ENCODE measurements at places on chromosomes 5 and 9.

DNA sequence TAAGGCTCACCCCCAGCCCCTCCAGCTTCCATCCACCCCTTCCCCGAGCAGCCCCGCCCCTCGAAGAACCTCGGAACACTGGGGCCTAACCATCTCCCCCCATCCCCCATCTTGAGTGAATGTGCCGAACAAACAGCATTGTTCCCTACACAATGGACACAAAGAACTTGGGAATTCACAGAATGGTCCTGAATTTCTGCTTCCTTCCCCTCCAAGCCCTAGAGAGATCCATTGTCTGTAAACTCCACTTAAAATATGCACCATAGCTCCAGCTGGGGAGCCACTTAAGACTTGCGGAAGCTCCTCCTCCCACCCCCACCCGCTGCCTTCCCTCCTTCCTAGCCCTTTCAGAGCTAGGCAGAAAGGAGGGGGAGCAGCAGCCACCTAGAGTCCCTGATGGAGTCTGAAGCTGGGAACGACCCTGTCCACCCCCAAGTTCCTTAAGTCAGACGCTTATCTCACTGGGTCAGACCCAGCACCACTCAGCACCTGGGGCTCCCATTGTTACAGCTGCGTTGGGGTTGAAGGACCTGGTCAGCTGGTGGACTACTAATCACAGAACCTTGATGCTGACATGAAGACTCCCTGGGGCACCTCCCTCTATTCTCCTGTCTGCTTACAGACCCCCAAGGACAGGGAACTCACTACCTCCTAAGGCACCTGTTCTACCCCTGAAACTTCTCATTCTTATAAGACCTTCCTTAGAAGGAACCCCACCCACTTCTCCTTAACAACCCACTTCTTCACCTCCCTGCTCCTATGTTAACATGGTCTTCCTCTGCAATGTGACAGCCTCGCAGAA, 61.4 kb downstream of the PCDH1 start:
- no peak for DNase-seq

DNA sequence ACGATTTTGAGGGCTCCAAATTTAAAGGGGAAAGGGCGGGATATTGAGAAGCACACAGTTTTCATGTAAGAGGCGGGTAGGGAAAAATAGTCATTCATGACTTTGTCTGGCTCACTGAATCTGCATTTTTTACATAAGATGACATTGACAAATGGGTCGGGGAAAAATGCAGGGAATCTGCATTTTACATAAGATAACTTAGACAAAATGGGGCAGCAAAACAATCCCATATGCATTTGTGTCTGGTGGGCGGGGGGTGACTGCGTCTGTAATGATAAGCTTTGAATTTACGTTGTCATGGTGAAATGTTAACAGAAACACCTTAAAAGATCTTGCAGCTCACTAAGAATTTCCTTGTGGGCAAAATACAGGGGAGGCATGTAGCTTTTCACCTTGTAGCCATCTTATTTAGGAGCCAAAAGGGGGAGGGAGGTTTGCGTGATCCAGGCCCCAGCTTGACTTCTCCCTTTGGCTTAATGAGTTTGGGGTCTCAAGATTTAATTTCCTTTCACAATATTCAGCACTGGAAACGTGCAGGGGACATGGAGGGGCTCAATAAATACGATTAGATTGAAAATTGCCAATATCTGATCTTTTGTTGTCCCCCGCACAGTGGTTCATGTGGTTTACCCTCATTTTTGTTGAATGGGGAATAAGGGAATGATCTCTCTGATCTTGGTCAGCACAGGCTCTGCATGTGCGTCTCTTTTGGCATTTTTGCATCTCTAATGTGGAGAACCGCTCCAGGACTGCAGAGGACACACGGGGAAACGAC, 41.1 kb upstream of the GADD45G start:
- DNase-seq = no peak

DNA sequence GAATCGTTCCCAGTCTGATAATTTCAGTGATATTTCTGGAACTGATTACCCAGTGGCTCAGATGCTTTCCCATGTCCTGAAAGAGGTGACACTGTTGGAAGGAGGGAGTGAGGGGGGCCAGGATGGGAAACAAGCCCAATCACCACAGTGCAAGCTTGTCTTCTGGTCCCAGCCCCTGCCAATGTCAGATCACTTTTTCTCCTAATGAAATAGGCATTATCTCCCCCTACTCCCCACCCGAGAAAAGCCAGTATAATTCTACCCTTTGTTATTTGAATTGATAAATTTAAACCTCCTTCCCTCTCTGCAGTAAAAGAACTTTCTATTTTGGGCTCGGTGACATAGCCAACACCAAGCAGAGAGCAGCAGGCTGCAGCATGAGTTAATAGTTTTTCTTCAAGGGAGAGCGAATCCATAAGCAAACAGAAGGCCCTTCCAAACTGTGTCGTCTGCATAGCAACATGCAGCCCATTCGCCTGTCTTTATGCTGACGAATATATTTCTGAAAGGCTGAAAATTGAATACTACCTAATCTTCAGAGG, 14.6 kb upstream of the PPP2CA start:
- DNase-seq = no peak

DNA sequence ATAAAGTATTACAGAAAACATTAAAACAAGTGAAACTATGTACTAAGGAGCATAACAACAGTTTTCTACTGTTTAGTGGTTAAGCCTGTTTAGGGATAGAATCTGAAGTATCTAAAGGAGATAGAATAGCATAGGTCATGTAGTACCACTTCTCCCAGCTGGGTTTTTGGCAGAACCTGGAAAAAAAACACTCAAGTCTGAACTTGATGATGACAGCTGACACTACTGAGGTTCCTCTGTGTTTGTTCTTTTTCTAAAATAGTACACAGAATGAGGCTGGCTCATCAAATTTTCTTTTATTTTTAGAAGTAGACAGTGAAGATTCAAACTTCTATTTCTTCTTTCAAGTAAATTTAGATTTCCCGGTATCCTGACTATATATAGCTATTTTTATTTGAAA, 203.8 kb upstream of the ACO1 start:
- DNase-seq = no peak

DNA sequence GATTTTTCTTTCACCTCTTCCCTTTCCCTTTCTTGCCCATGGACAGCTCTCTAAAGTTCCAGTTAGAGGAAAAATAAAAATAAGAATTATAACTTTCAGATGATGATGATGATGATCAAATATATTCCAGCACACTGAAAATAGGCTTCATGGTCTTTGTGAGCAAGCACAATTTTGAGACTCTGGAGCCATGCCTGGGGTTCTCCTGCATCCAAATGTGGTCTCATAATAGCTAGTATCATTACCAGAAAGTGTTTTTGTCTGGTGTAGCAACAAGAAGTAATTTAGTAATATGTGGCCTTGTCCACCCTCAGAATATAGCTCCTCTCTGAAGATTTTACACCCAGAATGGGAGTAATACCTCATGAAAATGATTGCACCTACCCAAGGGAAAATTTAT, 150.4 kb downstream of the SNCAIP start:
- no peak for DNase-seq

GRCh38 chr5:60482301-60482700, 217.7 kb downstream of the DEPDC1B start:
- DNase-seq = no peak

Data from activated CD4-positive, alpha-beta T cell treated with anti-CD3 and anti-CD28 coated beads, Interleukin-2, amount 50 U/mL, for 24 hours (primary cell).